ENCODE measurements at places on chromosomes 6 and 20. TPM values are rescaled to one million over a fixed set of nuclear protein-coding genes. Genes with fewer than 3 reads are reported as not detected.

The MED23 gene
- total RNA-seq = 17.3 TPM

GRCh38 chr6:13446381-13446780, 41.0 kb downstream of the GFOD1 start:
- no peaks in the 10 kb centered on the region for H3K27me3 ChIP-seq
- no peaks in the 10 kb centered on the region for H3K36me3 ChIP-seq
- H3K27ac ChIP-seq = no peak overlapping the region
- H3K4me3 ChIP-seq = no peak overlapping the region

GRCh38 chr20:62702895-62703852, 5.5 kb upstream of the NTSR1 start:
- no peaks in the 10 kb centered on the region for H3K4me1 ChIP-seq
- H3K36me3 ChIP-seq = no peaks in the 10 kb centered on the region
- DNase-seq = no peak
- H3K27me3 ChIP-seq = peaks cover 4% of the 10 kb centered on the region
- H3K4me3 ChIP-seq = no peak overlapping the region
- no peak overlapping the region for H3K27ac ChIP-seq

DNA sequence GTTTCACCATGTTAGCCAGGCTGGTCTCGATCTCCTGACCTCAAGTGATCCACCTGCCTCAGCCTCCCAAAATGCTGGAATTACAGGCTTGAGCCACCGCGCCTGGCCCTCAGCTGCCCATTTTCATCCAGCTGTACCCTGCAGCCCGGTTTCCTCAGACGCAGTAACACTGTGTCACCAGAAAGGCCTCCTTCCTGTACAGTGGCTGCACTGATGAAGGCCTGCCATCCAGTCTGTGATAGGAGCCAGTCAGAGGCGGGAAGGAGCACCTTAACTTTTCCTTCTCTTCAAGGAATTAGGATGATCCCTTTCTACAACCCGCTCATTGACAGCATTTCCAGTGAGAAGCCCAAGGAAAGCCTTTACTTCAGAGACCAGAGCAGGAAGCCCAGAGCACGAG, 75.9 kb downstream of the GFOD1 start:
- H3K27ac ChIP-seq = no peak overlapping the region
- peaks cover 55% of the 10 kb centered on the region for H3K4me1 ChIP-seq
- no peak for DNase-seq
- no peaks in the 10 kb centered on the region for H3K36me3 ChIP-seq

DNA sequence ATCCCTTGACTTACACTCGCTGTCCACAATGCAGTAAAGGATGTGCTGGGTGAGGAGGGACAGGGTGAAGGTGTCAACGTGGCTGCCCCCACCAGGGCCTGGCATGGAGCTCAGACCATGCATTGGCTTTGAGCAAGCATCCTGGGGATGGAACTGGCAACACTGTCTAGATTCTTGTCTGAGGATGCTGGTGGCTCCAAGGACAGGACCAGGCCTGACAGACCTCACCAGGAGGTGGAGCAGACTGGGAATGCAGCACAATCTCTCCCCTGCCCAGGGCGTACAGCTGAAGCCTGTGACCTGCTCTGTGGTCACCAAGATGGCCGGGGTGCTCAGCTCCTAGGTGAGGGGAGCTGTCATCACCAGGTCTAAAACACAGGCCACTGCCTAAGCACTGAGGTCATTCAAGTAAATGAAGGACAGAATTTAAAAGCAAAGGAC, 50.9 kb downstream of the MYH7B start:
- no peak overlapping the region for H3K27ac ChIP-seq
- no peak overlapping the region for H3K4me3 ChIP-seq
- H3K27me3 ChIP-seq = no peaks in the 10 kb centered on the region
- DNase-seq = no peak
- peaks cover 39% of the 10 kb centered on the region for H3K36me3 ChIP-seq

DNA sequence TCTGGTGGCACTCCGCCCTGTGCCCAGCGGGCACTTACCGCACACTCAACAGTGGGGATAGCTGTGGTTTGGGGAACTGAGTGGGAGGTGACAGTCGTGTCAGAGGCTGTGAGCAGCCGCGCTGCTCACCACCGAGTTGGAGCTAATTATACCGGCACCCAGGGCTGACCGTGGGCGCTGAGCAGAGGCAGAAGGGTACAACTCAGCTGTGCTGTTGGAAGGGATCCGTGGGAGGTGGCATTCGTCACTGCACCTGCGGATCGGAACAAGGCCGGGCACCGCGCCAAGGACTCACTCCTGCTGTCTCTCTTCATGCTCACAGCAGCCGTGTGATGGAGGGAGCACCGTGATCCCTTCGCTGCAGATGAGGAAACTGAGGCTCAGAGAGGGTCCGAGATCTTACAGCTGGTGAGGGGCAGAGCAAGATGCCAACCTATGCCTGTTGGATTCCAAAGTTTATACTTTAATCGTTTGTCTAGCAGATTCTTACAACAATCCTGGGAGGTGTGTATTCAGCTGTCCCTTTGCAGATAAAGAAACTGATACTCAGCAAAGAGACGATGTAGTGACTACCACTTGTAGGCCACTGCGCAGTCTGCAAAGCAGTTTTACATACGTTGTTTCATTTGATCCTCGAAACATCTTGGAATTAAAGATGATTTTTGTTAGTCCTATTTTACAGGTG, 713 bp upstream of the ELMO2 start:
- no peak for DNase-seq
- H3K4me1 ChIP-seq = peaks cover 30% of the 10 kb centered on the region
- H3K27me3 ChIP-seq = no peaks in the 10 kb centered on the region
- H3K27ac ChIP-seq = peak overlapping the region; percentile 82

The ULBP2 gene
- total RNA-seq = 0.25 TPM

- no peak overlapping the region for H3K4me3 ChIP-seq
- no peaks in the 10 kb centered on the region for H3K36me3 ChIP-seq
- no peak for DNase-seq
- H3K27ac ChIP-seq = no peak overlapping the region
These were observed 646.6 kb downstream of the HACE1 start for GRCh38 chr6:104212977-104213668.

The SYNJ2 gene
- 8.9 TPM for total RNA-seq

GRCh38 chr6:131317516-131317915, 182.2 kb downstream of the AKAP7 start:
- H3K4me3 ChIP-seq = no peak overlapping the region
- DNase-seq = no peak
- H3K27me3 ChIP-seq = no peaks in the 10 kb centered on the region
- H3K27ac ChIP-seq = no peak overlapping the region
- H3K36me3 ChIP-seq = no peaks in the 10 kb centered on the region

GRCh38 chr6:166029506-166029905, 138.1 kb downstream of the TBXT start:
- no peak overlapping the region for H3K27ac ChIP-seq
- no peaks in the 10 kb centered on the region for H3K27me3 ChIP-seq
- no peaks in the 10 kb centered on the region for H3K36me3 ChIP-seq
- no peaks in the 10 kb centered on the region for H3K4me1 ChIP-seq

The SRMS gene
- not detected for total RNA-seq

DNA sequence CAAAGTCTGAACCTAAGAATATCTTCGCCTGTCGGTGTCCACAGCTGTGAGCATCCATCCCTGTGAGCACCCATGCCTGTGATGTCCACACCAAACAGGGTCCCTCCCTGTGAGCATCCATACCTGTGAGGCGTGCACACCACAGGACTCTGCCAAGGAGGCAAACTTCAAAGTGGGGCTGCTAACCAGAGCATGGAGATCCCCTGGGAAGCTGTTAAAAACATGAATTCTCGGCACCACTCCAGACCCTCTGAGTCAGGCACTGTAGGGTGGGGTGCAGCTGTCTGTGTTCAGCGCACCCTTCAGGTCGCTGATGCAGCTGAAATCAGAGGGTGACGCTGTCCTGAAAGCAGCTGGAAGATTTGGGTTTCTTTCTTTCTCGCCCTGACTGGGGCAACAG, 85.4 kb upstream of the NXT1 start:
- H3K27me3 ChIP-seq = no peaks in the 10 kb centered on the region
- H3K27ac ChIP-seq = no peak overlapping the region
- H3K4me3 ChIP-seq = no peak overlapping the region
- DNase-seq = no peak

The BCAS1 gene
- under 0.01 TPM for total RNA-seq

DNA sequence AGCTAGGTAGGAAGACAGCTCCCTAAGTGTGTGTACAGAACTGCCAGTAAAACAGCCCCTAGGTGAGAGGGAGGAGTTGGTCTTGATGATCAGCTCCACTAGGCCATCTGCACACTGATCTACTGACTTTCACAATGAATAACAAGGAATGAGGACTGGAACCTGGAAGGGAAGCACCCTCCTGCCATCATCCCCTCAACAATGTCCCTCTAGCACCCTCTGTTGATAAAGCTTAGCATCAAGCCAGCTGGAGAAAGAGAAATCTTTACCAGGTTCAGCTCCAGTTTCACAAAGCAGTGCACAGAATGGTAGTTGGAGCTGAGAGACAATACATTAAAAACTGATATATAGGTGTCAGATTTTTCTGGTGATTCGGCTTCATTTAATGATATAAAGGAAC, 57.2 kb upstream of the IRAK1BP1 start:
- H3K4me3 ChIP-seq = no peak overlapping the region
- no peaks in the 10 kb centered on the region for H3K27me3 ChIP-seq
- H3K36me3 ChIP-seq = no peaks in the 10 kb centered on the region
- H3K4me1 ChIP-seq = peaks cover 5% of the 10 kb centered on the region

GRCh38 chr20:12171923-12172524, 254.3 kb downstream of the BTBD3 start:
- no peak overlapping the region for H3K27ac ChIP-seq
- no peak overlapping the region for H3K4me3 ChIP-seq
- H3K27me3 ChIP-seq = no peaks in the 10 kb centered on the region
- H3K4me1 ChIP-seq = no peaks in the 10 kb centered on the region
- DNase-seq = no peak

DNA sequence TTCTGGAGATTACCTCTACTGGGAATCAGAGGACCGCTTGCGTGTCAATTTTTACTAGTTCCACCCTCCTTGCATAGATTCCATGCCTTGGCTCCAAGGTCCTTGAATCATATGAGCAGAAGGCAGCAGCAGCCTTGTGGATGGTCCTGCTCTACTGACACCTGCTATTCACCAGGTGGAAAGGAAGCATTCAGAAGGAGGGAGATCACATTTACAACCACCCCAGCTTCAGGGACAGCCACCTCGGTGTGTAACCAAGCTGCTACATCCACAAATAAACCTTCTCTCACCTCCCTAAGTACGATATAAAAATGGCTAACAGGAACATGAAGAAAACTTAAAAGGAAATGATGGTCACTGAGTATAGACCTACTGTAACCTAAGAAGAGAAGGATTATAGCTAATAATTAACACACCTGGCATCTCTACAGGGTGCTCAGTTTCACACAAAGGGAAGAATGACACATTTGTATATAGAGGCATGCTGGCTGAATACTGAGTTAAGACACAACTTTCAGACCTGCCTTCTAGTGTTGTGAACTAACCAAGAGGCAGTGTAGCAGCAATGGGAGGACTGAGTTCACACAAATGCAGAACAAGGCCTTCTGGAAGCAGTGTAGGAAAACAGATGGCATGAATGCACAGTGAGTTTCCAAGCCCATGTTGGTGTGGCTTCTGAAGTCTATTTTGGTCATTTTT, 46.3 kb upstream of the SRPK1 start:
- H3K4me3 ChIP-seq = no peak overlapping the region
- DNase-seq = no peak
- no peak overlapping the region for H3K27ac ChIP-seq
- H3K36me3 ChIP-seq = no peaks in the 10 kb centered on the region

DNA sequence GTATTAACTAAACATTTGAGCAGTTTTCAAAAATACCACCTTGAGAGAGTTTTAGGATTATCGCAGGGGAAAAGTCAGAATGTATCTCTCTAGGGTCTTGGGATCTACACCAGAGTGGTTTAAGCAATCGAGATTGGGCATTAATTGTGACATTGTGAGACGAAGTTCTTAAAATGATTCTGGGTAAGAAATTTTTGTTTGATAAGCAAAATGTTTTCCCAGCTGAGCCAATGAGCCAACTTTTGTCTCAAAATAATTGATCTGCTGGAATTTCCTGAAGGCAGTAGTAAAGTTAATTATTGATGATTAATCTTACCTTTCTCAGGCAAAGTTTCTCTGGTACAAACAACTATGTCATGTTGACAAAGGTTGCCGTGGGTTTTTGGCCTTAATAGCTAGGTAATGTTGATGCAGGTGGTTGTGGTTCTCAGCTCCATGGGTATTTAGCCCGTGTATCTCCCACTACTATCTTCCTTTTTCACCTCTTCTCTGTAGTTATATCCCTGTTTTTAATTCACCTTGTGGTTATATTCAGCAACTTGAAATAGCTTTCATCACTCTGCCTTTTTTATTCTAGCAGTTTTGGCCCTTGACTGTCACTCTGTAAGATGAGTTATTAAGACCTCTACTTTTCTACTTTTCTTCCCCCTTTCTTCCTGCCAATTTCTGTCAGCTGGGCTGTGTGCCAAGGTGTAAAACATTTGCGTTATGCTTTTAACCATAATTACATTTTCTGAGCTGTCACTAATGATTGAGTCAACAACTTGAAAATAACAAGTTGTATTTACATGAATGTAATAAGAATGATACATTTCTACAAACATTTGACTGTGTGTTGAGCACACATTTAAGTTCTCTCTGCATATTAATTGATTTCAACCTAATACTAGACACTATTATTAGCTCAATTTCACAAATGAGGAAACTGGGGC, 368.3 kb upstream of the BTBD3 start:
- DNase-seq = no peak
- peaks cover 2% of the 10 kb centered on the region for H3K4me1 ChIP-seq
- H3K27ac ChIP-seq = no peak overlapping the region
- no peaks in the 10 kb centered on the region for H3K36me3 ChIP-seq

DNA sequence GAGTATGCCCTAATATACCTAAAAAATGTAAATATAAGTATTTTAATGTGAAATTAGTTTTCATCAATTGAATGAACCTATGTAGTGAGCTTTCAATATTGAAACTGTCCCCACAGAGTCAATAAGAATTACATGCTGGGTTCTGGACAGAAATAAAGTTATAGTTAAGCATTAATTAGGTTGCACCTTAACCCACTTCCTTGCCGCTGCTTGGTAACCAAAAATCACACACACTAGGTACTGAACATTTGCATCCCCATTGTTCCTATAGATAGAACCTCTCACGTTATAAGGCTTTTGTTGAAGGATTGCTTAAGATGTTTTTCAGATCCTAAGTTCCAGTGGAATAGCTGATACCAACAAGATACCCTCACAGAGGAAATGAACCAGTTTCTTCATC, 237.1 kb upstream of the OPRM1 start:
- H3K27ac ChIP-seq = no peak overlapping the region
- H3K36me3 ChIP-seq = no peaks in the 10 kb centered on the region
- H3K4me3 ChIP-seq = no peak overlapping the region
- no peaks in the 10 kb centered on the region for H3K4me1 ChIP-seq

- H3K4me3 ChIP-seq = no peak overlapping the region
- no peaks in the 10 kb centered on the region for H3K4me1 ChIP-seq
- no peak overlapping the region for H3K27ac ChIP-seq
- H3K27me3 ChIP-seq = no peaks in the 10 kb centered on the region
These were observed 240.5 kb downstream of the CLIC5 start for GRCh38 chr6:45775026-45775697.

DNA sequence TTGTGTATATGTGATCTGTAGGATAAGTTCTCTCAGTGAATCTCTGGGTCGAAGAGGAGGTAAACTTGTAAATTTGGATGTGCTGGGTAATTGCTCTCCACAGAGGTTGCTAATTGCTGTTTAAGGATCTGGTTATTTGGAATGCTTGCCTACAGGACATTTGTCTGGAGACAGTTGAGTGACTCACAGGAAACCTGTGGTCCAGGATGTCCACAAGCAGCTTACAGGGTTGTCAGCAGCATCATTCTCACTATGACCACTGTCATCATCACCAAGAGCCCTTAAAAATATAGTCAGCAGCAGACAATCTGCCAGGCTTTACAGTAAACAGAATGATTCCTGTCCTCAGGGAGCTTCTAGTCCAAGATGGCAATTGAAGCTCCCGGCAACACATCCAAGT, 31.2 kb upstream of the KCNK5 start:
- H3K4me1 ChIP-seq = peaks cover 22% of the 10 kb centered on the region
- H3K27me3 ChIP-seq = no peaks in the 10 kb centered on the region
- no peak overlapping the region for H3K4me3 ChIP-seq
- no peaks in the 10 kb centered on the region for H3K36me3 ChIP-seq
- H3K27ac ChIP-seq = no peak overlapping the region
